Activated CD4-positive, CD25-positive, alpha-beta regulatory T cell (primary cell): ENCODE measurements at places on chromosomes 3 and 15.

DNA sequence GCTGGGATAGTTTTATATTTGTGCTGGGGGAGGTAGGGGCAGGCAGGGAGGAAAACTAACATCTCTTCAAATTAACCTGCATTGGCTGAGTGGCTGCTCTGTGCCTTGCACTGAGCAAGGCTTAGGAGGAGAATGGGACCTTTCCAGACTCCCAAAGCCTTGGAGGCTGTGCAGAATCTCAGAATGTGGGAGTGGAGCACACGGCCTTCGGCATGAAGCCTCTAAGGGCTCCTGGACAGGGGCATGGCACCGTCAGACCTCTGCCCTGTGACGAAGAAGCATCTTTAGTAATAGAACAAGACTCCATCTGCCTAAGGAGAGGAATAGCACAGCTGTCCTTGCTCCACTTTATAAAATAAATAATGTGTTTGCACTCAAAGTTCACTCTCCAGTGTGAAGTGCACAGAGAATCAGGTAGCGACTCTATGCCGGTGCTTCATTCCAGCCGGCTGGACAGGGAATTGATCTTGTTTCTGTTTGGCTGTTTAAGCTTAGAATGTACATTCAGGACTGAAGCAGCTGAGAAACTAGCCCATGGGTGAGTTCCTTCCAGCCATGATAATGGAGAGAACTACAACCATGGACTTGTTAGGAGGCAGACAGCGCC is 228.5 kb upstream of the ADAMTS9 start:
- DNase-seq, result no peak

DNA sequence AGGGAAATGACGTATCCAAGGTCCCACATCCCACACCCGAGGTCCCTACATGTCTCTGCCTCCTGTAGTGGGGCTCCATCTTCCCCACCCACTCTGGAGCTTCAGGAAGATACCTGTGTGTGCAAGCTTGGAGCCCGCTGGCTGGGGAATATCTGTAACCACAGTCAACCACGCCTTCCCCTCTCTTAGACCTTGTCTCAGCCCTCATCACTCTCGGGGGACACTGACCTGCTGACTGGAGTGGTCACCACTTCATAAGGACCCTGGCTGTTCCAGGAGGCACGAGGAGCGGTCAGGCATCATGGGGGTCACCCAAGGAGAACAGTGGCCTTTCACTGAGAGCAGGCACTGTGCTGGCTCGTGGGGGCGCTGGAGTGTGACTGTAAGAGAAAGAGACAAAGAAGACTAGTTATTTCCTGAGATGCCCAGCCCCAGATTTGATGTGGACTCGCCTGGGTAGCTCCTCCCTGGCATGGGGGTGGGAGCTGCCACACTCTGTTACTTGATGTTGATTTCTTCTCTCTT is 48.6 kb downstream of the CTXND1 start:
- no peak for DNase-seq

GRCh38 chr3:136994772-136995516 is 37.2 kb downstream of the IL20RB start:
- no peak for DNase-seq

- DNase-seq, result no peak
These were observed 71.0 kb downstream of the ITGB5 start for GRCh38 chr3:124816206-124816605.

GRCh38 chr3:23114432-23114831 is 88.7 kb upstream of the UBE2E2 start:
- DNase-seq, result no peak

- no peak for DNase-seq
These were observed 114.3 kb downstream of the FAM43A start for GRCh38 chr3:194800002-194800401.

DNA sequence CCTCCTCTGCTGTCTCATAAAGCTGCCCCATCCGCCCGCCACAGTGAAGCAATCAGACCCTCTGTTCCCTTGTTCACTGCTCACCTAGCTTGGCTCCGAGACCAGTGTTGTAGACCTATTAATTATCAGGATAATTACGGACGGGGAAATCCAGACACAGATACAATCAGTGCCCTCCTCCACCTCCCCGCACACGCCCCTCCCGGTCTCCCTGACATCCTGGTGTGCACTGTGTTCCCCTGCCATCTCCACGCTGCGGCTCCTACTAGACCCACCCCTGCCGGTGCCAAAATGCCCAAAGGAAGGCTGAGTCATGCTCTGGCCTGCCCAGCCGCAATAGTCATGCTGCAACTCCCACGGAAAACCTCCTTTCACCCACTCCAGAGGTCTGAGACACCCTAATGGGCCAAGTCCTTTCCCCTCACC is 277.3 kb upstream of the TLE3 start:
- no peak for DNase-seq

DNA sequence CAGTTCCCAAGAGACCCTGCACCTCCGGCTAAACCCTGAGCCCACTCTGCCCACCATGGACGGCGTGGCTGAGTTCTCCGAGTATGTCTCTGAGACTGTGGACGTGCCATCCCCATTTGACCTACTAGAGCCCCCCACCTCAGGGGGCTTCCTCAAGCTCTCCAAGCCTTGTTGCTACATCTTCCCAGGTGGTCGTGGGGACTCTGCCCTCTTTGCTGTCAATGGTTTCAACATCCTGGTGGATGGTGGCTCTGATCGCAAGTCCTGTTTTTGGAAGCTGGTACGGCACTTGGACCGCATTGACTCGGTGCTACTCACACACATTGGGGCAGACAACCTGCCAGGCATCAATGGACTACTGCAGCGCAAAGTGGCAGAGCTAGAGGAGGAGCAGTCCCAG is 4.0 kb downstream of the MAP1A start:
- DNase-seq, result no peak

DNA sequence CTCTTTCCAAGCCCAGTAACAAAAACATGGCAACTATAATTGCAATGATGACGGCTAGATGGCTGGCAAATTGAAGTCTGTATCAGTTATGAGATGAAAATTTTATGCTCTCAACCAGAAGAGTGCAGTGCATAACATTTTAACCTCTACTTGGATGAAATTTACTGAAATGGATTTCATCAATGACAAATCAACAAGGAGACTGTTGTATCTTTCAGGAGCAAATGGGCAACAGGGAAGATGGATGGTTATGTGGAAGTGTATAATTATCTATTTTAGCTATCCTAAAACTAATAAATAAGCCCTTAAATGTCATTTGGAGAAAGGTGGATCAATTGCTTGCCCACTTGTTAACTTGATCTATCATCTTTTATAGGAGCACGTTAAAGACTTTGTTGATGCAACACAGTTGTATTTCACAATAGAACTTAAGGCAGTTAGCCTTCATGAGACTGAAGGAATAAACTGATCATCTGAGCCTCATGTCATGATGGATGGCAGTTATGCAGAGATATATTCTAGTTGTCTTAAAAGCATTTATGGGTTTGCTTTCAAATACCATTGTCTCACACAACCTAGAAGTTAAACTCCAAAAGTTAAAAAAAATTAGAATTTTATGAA is 315.1 kb upstream of the TBC1D5 start:
- DNase-seq, result no peak

GRCh38 chr3:102299125-102299877 is 135.5 kb upstream of the ZPLD1 start:
- no peak for DNase-seq

- DNase-seq, result no peak
These were observed 170.3 kb upstream of the CGNL1 start for GRCh38 chr15:57205996-57206395.
